ENCODE measurements at places on chromosomes 5 and 9. TPM values are rescaled to one million over a fixed set of nuclear protein-coding genes. Genes with fewer than 3 reads are reported as not detected.

DNA sequence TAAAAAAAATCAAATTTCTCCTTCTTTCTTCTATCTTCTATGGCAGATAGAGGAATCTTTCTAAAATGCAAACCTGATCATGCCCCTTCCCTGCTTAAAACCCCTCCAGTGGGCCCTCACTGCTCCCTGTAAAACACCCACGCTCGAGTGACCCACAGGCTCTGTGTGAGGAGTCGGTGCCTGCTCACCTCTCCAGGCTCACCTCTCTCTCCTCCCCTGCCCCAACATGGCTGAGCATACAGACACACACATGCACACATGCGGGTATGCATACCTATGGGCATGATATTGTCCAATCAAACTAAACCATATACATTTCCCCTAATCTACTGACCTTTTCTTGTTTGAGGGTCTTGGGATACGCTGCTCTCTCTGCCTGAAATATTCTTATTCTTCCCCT is 40.8 kb upstream of the COL15A1 start:
- no peak for DNase-seq
- H3K36me3 ChIP-seq, result no peaks in the 10 kb centered on the region
- no peak overlapping the region for H3K27ac ChIP-seq
- no peaks in the 10 kb centered on the region for H3K27me3 ChIP-seq
- H3K4me1 ChIP-seq, result peaks cover 17% of the 10 kb centered on the region

DNA sequence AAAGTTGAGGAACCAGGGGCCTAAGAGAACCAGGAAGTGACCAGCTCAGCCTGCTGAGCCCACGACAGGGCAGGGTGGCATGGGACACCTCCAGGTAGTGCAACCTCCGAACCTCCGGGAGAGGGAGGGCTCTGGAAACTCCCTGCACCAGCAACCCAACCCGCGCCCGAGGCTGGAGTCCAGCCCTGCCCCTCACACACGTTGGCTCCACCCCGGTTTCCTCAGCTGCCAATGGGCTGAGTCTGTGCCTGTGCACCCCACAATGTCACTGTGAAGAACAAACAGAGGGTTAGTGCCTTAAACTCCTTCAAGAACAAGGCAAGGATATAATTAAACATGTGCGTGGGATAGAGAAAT is 17.0 kb upstream of the UNC5A start:
- H3K4me1 ChIP-seq, result no peaks in the 10 kb centered on the region
- no peak overlapping the region for H3K27ac ChIP-seq

DNA sequence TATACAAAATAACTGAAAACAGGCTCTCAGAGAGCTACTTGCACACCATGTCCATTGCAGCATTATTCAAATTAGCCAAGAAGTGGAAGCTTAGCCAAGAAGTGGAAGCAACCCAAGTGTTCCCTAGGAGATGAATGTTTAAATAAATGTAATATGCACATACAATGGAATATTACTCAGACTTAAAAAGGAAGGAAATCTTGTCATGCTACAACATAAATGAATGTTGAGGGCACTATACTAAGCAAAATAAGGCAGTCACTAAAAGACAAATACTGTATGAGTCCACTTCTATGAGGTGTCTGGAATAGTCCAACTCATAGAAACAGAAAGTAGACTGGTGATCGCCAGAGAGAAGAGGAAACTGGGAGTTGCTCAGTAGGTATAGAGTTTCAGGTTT is 438.1 kb downstream of the MAT2B start:
- H3K36me3 ChIP-seq, result no peaks in the 10 kb centered on the region
- peak; percentile 31 for DNase-seq
- no peaks in the 10 kb centered on the region for H3K4me1 ChIP-seq
- H3K27ac ChIP-seq, result no peak overlapping the region
- H3K4me3 ChIP-seq, result no peak overlapping the region
- no peaks in the 10 kb centered on the region for H3K27me3 ChIP-seq

DNA sequence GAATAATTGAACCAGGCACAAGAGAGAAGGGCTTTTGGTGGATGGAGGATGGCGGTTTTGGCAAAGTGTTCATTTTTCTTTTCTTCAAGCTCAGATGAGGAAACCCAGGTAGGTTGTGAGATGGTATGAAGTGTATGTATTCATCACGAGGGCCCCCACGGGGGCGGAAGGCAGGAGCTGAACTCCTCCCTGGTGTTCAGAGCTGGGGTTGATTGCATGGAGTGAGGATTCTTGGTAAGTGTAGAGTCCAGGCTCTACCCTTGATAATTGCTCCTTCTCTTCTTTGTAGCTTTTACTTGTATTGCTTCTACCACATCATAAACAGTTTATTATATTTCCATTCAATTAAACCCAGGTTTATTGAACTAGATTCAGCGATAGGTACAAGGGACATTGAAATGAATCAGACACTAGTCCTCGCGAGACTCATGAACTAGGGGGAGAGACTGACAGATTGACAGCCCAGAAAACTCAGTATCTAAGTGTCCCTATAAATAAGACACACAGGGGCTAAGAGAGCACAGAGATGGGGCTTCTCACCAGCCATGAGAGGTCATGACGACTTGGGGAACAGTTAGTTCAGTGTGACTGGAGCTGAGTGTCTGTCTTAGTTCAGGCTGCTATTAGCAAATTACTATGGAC is 116.7 kb upstream of the KLF4 start:
- no peak overlapping the region for H3K4me3 ChIP-seq
- DNase-seq, result no peak
- H3K4me1 ChIP-seq, result no peaks in the 10 kb centered on the region
- H3K36me3 ChIP-seq, result no peaks in the 10 kb centered on the region

- H3K27me3 ChIP-seq, result no peaks in the 10 kb centered on the region
- no peaks in the 10 kb centered on the region for H3K36me3 ChIP-seq
- H3K4me3 ChIP-seq, result no peak overlapping the region
- H3K27ac ChIP-seq, result no peak overlapping the region
- no peak for DNase-seq
Measured at GRCh38 chr9:78578072-78578471, 281.1 kb downstream of the PSAT1 start.

GRCh38 chr5:44538797-44539601 is 149.8 kb upstream of the FGF10 start:
- H3K27ac ChIP-seq, result no peak overlapping the region
- H3K4me1 ChIP-seq, result no peaks in the 10 kb centered on the region
- DNase-seq, result no peak
- H3K36me3 ChIP-seq, result no peaks in the 10 kb centered on the region
- H3K27me3 ChIP-seq, result no peaks in the 10 kb centered on the region

GRCh38 chr5:133147815-133148567 is 96.2 kb downstream of the HSPA4 start:
- no peaks in the 10 kb centered on the region for H3K36me3 ChIP-seq
- H3K4me1 ChIP-seq, result no peaks in the 10 kb centered on the region
- no peak overlapping the region for H3K4me3 ChIP-seq
- no peaks in the 10 kb centered on the region for H3K27me3 ChIP-seq

DNA sequence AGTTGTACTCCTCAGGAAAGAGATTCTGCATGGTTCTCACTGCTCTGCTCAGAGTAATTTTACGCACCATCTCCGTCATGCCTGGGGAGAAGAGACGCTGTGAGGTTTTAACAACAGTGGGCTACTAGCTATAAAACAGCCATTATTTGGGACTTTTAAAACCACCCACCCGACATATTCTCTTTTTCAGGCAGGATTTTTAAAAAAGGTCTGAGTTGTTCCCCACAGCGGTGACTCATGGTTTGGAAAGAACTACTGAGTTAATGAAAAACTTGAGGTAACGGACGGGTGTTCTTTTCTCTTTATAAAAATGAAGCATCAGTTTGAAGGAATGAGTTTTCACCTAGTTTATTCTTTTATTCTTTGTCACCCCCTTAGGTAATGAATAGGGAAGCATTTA is 61.3 kb downstream of the TTLL11 start:
- no peaks in the 10 kb centered on the region for H3K36me3 ChIP-seq
- DNase-seq, result no peak
- H3K4me3 ChIP-seq, result no peak overlapping the region
- peaks cover 3% of the 10 kb centered on the region for H3K4me1 ChIP-seq

DNA sequence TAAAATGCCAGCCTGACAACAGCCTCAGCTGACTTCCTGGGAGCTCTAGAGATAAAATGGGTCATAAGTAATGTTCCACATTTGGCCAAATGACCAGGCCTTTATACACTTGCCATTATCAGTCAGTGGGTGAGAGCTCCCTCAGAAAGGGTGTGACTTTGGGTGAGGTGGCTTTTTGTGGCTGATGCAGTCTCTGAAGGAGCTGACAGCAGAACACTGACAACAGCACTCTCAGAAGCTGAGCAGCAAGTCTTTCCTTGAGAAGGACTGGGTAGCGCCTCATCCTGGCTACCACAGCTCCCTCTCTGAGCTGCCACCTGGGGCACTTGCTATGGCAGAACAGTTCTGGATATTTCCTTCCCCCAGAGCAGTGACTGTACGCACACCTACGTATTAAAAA is 22.0 kb upstream of the GNAQ start:
- H3K4me3 ChIP-seq, result no peak overlapping the region
- no peaks in the 10 kb centered on the region for H3K4me1 ChIP-seq
- H3K36me3 ChIP-seq, result no peaks in the 10 kb centered on the region

GRCh38 chr9:17888066-17888465 is 309.2 kb downstream of the SH3GL2 start:
- H3K4me3 ChIP-seq, result no peak overlapping the region
- no peaks in the 10 kb centered on the region for H3K36me3 ChIP-seq
- DNase-seq, result no peak
- H3K27ac ChIP-seq, result no peak overlapping the region
- H3K4me1 ChIP-seq, result no peaks in the 10 kb centered on the region
- H3K27me3 ChIP-seq, result no peaks in the 10 kb centered on the region

DNA sequence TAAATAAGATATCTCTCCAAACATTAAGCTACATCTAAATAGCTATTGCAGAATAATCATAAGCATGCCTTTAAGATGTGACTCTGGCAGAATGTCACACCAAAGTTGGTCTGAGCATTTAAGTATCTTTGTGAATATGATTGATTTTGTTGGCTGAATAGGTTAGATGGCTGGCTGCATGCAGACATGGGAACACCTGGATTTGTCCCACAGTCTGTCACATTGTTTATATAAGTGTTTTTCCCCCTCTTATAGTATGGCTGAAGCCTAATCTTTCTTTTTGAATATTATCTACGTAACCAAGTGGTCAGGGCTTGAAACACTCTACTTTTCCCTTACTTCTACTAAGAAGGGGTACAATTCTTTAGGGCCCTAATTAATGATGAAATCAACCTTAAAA is 36.2 kb downstream of the PCSK1 start:
- no peak overlapping the region for H3K27ac ChIP-seq
- H3K4me1 ChIP-seq, result no peaks in the 10 kb centered on the region
- H3K27me3 ChIP-seq, result no peaks in the 10 kb centered on the region
- no peaks in the 10 kb centered on the region for H3K36me3 ChIP-seq

- DNase-seq, result no peak
- H3K36me3 ChIP-seq, result peaks cover 7% of the 10 kb centered on the region
- peaks cover 16% of the 10 kb centered on the region for H3K4me1 ChIP-seq
Measured at GRCh38 chr9:136542241-136543040, 3.4 kb downstream of the NOTCH1 start.

DNA sequence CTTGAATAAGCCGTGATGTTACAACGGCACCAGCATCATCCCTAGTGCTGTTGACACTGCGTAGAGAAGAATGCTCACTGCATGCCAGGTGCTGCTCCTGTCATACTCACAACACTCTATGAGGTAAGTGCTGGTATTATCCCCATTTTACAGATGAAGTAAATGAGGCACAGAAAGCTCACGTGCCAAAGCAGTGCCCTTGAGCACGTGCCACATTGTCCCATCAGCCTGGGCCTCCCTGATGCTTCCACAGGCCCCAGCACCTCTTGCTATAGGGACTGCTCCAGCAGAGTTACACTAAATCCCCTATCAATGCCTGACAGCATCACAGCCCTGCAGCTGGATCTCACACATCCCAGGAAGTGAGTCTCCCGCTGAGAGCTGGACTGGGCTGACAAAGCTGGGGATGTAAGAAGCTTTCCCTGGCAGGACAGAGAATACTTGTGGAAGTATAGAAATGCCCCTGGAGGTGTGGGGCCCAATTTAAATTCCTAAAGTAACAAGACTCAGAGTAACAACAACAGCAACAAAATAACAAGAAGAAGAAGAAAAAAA is 216.1 kb downstream of the FSTL4 start:
- no peaks in the 10 kb centered on the region for H3K27me3 ChIP-seq
- H3K27ac ChIP-seq, result no peak overlapping the region
- no peak for DNase-seq
- H3K4me3 ChIP-seq, result no peak overlapping the region

DNA sequence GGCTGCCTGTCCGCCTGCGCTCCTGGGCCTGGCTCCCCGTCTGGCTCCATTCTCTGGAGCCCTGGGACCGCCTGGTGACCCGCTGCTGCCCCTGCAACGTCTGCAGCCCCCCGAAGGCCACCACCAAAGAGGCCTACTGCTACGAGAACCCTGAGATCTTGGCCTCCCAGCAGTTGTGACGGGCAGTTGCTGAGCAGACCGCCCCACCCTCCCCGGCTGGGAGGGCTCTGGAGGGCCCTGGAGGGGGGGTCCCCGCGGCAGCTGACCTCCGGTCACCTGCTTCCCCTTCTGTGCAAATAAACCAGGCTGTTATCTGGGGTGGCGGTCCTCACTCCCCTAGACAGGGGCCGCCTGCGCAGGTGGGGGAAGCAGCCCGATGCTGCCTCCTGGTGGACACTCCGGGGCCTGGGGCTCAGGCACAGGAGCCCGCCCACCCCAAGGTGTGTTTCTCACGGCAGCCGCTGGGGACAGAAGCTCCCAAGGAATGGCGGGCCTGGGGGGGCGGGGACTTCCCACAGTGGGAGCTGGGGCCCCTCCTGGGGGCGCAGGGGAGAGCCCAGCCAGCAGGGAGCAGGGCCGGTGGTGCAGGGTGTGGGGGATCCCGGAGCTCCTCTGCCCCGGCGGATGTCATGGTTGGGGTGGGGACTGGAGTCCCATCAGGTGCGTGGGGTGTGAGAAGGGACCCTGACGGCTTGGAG is 4.7 kb upstream of the TUBB4B start:
- H3K4me3 ChIP-seq, result peak overlapping the region; percentile 7
- H3K4me1 ChIP-seq, result peaks cover 2% of the 10 kb centered on the region
- H3K27ac ChIP-seq, result no peak overlapping the region
- DNase-seq, result peak; percentile 60

GRCh38 chr5:72006361-72006760 is 100.9 kb upstream of the MAP1B start:
- no peak overlapping the region for H3K27ac ChIP-seq
- H3K27me3 ChIP-seq, result no peaks in the 10 kb centered on the region
- no peaks in the 10 kb centered on the region for H3K36me3 ChIP-seq
- no peaks in the 10 kb centered on the region for H3K4me1 ChIP-seq
- H3K4me3 ChIP-seq, result no peak overlapping the region

- no peaks in the 10 kb centered on the region for H3K27me3 ChIP-seq
- H3K36me3 ChIP-seq, result no peaks in the 10 kb centered on the region
- peak; percentile 1 for DNase-seq
- H3K27ac ChIP-seq, result no peak overlapping the region
- H3K4me1 ChIP-seq, result no peaks in the 10 kb centered on the region
Measured at GRCh38 chr5:171055875-171056454, 194.1 kb downstream of the RANBP17 start.

DNA sequence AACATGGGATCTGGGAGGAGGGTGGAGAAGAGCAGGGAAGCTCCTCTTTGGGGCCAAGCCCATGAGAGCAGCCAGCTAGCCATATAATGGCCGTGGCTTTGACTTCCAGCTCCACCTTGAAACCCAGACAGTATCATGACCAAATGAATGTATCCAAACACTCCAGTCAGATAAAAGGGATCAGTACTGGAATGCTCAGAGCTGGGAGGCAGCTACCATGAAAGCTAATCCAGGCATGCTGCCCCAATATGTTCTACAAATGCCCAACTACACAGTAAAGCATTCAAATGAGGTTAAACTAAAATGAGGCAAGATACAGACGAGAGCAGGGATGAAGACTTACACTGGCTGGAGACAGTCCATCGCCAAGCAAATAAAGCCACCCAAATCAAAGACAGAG is 69.4 kb downstream of the FRMD3 start:
- no peaks in the 10 kb centered on the region for H3K27me3 ChIP-seq
- no peak overlapping the region for H3K27ac ChIP-seq
- H3K4me1 ChIP-seq, result no peaks in the 10 kb centered on the region
- DNase-seq, result no peak

MYMK gene
- total RNA-seq, result not detected

RALGPS1 gene
- total RNA-seq, result 5.1 TPM

MARCOL gene
- not detected for total RNA-seq

PHF24 gene
- 0.17 TPM for total RNA-seq

Measured in fibroblast of lung (primary cell).